ENCODE measurements at places on chromosomes 7 and 10. TPM values are rescaled to one million over a fixed set of nuclear protein-coding genes. Genes with fewer than 3 reads are reported as not detected.

Gene GBX1
- total RNA-seq, result not detected

Gene MORN4
- 2.9 TPM for total RNA-seq

Gene GNGT1
- not detected for total RNA-seq

GRCh38 chr7:2602406-2603043 is 29.3 kb upstream of the TTYH3 start:
- H3K4me1 ChIP-seq, result peaks cover 4% of the 10 kb centered on the region
- no peak overlapping the region for H3K27ac ChIP-seq
- no peak overlapping the region for H3K4me3 ChIP-seq
- H3K36me3 ChIP-seq, result peaks cover 10% of the 10 kb centered on the region
- no peaks in the 10 kb centered on the region for H3K27me3 ChIP-seq
- DNase-seq, result no peak

Gene GPR158
- not detected for total RNA-seq

DNA sequence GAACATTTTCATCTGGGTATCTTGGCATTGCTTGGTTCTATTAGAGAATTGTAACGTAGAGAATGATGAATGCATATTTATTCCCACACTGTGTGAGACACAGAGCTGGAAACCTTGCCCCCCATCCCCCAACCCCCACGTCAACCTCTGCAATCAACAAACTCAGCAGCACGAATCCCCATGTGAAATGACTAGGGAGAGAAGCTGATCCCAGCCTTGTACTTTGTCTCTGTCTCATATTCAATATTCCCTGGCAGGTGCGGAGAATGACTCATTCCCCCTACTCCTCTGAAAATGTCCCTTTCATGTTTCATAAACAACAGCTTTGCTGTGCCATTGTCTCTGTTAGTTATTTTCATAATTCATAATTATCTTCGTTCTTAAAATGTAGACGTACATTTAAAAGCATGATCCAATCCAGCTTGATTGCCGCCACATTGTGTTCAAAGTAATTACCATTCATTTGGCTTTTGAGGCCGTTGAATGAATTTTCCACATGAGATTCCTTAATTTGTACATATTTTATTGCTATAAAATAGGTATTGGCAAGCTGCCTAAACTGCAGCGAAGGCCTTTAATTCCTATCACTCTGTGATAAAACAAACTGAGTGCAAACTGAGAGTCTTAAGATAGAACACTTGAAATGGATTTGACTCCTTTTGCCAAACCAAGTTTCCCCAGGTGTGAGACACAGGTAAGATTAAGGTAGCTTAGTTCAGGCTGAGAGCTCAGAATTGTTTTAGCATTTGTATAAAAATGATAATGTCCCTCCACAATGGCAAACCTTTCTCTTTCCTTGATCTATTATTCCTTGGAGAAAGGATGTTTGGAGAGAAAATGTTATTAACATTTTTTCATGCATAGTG is 920.2 kb downstream of the TYW1 start:
- peaks cover 6% of the 10 kb centered on the region for H3K4me1 ChIP-seq
- H3K27ac ChIP-seq, result no peak overlapping the region
- H3K4me3 ChIP-seq, result no peak overlapping the region
- H3K27me3 ChIP-seq, result no peaks in the 10 kb centered on the region

Measured in activated B cell treated with CpG ODN at 0.5 μM for 24 hours (primary cell).